Activated naive CD4-positive, alpha-beta T cell treated with anti-CD3 and anti-CD28 coated beads, Interleukin-2, amount 50 U/mL, for 16 hours (primary cell): ENCODE measurements at places on chromosomes 3 and 15.

- DNase-seq = no peak
Observed at GRCh38 chr3:172836390-172836997, 86.0 kb downstream of the ECT2 start.

DNA sequence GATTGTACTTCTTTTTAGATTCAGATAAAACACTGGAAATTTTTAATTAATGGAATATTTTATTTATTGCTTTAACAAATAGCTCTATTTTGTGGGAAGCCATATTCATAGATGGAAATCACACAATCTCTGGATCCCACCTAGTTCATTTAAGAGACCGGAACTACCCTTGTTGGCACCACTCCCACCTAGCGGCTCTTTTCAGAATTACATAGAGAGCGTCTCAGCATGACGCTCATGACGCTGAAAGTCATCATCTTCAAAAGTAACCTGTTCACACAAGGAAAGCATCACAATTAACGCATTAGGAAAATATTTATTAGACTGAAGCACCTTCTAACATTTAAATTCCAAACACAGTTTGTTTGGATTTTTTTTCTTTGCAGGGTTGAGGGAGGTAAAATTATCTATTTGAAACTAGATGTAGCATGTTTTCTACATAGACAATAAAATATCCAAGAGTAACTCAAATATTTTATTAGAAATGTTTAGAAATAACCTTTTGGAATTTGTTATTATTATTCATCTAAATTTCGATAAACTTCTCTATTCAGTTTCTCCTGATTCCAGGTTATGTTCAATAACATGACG is 214.9 kb upstream of the ARRDC4 start:
- DNase-seq = no peak

- DNase-seq = no peak
Observed at GRCh38 chr15:97874139-97874538, 86.4 kb upstream of the ARRDC4 start.

GRCh38 chr15:58282060-58282708 is 144.0 kb downstream of the AQP9 start:
- DNase-seq = no peak

DNA sequence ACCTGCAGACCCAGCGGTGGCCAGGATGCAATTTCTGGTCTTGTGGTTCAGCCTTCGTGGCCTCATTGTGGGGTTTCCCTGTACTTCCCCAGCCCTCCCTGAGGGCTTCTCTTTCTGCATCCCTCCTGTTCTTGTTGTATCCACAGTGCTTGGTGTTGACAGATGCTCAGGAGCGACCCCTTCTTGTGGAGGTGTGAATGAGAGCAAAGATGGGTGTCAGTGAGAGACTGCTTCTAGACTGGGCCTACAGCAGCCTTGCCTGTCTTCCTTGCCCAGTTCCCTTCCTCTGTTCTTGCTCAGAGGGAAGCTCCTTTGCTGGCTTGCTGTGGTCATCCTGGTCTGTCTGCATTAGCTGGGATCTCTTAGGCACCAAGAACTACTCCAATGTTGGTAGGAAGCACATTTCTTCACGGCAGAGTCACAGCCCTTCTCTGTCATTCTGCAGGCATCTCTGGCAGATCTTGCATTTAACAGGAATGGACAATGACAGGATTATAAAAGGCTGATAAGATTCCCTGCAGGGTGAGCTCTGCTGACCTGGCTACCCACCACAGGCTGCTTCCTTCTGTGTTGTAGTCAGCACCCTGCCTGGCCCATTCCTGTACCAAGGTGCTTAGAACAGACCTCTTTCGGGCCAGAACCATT is 317.8 kb upstream of the C2CD4B start:
- DNase-seq = no peak

DNA sequence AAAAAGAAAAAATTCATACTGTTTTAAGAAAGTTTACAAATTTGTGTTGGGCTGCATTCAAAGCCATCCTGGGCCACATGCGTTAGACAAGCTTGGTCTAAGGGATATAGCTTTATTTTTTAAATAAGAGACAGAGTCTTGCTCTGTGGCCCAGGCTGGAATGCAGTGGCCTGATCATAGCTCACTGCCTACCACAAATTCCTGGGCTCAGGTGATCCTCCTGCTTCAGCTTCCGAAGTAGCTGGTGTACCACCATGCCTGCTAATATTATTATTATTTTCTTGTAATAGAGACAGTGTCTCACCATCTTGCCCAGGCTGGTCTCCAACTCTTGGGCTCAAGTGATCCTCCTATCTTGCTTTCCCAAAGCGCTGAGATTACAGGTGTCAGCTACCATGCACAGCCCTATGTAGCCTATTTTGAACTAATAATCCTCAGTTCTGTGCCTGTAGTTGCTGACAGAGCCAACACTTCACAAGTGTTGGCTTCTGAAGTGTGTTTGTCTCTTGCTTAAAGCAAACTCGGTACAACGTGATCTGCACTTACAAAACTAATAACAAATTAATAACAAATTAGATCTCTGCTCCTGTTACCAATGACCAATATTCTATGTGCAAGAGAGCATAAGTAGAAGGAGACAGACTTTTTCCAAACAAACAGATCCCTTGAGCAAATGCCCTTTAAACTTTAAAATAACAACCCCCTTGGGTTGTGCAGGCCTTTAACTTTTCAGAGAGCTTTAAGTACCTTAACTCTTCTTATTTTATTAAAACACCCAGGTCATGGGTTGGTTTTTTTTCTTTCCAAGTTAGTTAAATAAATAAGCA is 135.2 kb downstream of the VGLL4 start:
- DNase-seq = no peak

GRCh38 chr3:29427266-29428103 is 146.6 kb downstream of the RBMS3 start:
- no peak for DNase-seq

DNA sequence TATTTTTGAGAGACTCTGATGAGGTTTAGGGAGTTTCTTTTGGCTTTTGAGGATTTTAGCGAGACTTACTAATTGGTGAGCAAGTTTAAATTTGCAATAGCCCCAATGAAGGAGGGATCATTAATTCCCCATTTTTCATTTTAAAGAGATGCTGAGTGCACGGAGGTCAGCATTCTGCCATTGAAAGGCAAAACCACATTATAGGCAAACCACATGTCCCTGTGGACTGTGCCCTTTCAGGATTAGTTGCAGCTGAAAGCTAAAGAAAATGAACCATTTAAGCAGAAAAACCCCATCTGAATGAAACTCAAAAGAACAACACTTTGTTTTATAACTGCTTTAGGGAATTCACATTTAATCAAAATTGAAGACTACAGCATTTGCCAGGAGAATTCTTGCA is 246.5 kb downstream of the PDZRN3 start:
- DNase-seq = no peak

- DNase-seq = no peak
Observed at GRCh38 chr3:114841515-114841914, 305.6 kb downstream of the ZBTB20 start.

- no peak for DNase-seq
Observed at GRCh38 chr15:59545573-59545972, 66.0 kb upstream of the GCNT3 start.

DNA sequence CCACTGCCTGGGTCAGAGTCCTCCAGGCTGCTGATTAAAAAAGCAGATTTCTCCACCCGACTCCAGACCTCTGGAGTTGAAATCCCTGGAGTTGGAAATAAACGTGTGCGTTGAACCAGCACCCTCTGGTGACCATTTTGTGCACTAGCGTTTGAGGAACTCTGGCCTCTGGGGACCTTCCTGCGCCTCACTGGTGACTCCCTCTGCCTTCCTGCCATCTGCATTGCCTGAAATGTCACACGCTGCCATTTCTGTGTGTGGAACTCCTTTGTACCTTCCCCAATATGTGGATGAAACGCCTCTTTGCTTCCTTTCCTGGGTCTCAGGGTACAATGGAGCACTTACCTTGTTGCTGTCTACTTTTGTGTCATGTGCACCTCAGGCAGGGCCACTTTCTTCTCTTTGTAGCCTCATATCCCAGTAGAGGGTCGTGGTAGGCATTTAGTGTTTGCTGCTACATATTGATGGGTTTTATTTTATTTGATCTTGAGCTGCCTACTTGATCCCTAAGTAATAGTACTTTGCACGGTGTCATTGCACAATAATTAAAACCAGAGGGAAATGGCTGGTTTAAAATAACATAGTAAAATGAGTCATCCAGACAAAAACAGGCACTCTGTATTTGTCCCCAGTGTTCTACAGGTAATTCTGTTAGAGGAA is 56.8 kb downstream of the GPR171 start:
- peak; percentile 33 for DNase-seq

- DNase-seq = no peak
Observed at GRCh38 chr3:13821126-13821525, 58.7 kb downstream of the WNT7A start.

DNA sequence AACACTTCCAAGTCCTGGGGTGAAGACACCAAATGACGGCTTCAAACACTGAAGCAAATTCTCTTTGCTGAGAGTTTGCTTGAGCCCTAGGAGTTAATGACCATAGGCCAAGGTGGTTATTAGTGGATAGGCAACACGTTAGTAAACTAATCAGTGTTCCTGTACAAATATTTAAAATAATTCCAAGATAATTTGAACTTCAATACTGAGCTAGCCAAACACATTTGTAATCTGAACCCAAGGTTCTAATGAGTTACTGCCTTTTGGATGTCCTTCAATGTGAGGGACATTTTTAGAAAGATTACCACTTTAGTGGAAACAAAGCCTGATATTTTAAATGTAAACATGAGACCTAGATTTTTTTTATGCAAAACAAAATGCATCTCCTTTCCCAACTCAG is 94.6 kb downstream of the THRB start:
- DNase-seq = no peak

DNA sequence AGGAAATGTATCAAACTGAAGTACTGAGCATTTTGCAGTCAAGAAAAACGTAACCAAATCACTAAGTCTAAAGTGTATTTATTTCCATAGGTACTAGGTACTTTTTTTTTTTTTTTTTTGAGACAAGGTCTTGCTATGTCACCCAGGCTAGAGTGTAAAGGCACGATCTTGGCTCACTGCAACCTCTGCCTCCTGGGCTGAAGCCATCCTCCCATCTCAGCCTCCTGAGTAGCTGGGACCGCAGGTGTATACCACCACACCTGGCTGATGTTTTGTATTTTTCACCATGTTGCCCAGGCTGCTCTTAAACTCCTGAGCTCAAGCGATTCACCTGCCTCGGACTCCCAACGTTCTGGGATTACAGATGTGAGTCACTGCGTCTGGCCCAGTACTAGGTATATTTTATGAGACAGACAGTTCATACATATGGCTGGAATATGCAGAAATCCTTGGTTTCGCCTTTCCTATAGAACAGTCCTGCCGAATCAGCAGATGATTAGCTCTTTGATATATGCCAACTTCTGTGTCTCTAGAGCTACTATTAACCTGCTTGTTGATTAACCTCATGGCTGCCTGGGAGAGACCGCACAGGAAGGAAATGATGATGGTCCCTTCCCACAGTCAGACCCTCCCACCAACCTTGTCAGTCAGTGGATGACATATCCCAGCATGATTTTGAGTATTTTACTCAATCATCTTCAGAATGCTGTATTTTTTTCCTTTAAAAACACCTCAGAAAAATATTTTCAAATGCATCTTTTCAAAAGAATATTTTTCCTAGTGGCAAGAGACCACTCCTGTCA is 32.3 kb downstream of the TMOD3 start:
- peak; percentile 41 for DNase-seq

DNA sequence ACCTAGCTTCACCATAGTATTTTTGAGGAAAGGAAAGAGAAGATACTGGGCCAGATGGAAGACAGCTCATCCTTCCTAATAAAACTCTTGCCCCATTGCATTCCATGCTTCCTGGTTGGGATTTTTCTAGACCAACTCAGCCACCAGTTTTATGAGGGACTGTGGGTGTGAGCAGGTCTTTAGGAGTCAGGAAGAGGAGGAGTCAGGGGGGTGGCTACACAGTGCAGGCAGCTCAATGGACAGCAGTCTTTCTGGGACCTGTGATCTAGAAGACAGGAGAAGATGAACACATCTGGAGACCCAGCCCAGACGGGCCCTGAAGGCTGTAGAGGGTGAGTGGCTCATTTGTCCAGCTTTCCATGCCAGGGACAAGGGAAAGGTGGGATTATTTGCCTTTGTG is at the start of gene NOX5:
NOX5 (plus strand) TSS at position 242 of the 400 bp plus-strand sequence; CDS start at position 283, 41 bp downstream.
- DNase-seq = no peak

DNA sequence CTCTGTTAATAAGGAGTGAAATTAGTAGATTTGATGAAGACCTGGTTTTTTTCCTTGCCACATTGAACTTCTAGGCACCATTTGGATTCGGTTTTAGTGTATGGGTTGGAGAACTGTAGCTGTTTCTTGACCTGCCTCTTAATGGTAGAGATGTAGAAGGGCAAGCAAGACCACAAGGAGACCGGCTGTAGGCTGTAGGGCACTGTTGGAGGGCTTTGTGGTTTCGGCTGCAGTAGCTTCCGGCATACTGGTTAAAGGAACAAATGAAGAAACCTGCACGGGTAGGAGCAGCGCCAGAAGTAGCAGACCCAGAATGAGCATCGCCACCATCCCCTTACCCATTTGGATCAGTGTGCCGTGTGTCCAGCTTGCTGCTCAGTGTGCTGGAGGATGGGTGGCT is 7.9 kb downstream of the PCLAF start:
- DNase-seq = no peak

- peak; percentile 60 for DNase-seq
Observed at GRCh38 chr3:4834403-4834866, 144.8 kb upstream of the BHLHE40 start.

DNA sequence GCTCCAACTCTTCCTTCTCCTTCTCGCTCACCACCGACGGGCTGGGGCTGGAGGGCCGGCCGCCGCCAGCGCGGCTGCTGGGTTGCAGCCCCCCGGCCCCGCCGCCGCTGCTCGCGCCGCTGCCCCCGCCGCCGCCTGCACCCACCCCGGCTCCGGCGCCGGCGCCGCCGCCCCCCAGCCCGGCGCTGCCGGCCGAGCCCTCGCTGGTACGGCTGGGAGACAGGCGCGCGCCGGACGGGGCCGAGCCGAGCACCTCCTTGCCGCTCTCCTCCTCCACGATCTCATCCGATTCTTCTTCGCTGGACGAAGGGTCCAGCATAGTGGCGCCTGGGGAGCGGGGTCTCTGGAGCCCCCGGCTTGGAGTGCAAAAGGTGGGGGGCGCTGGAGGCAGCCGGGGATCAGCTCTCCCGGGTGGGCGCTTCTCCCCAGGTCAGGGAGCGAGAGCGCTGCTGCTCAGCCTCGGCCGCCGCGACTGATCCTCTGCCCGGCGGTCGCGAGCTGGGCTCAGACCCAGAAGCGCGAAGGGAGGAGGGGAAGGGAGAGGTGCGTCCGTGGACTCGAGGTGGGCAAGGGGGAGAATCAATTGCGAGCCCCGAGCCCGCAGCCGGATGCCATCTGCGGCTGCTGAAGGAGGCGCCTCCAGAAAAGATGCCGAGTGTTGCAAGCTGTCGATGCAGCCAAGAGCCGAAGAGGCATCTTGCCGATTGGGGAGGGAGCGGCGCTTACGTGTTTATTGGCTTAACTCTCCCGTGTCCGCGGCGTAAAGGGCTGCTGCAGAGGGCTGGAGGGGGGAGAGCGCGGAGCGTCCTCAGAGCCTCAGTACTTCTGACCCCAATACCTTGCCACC is at the start of gene CADPS:
CADPS (minus strand) TSS at position 706 of the 847 bp plus-strand sequence; CDS start at position 319, 387 bp downstream.
- no peak for DNase-seq

DNA sequence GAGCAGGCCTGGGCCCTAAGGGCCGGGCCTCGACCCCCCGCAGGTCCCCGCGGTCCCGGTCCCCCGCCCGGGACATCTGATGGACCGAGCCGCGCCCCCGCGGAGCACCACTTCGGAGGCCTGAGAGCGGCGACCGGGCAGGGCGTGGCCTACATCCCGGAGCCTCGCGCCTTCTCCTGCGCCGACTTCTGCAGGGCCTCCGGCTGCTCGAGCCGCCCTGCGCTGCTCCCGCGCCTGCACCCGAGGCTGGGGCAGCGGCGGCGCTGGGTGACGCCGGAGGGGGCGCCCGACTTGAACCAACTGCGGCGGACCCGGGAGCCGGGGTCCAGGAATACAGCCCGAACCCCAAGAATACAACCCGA is 14.9 kb upstream of the GP9 start:
- peak; percentile 39 for DNase-seq

GRCh38 chr15:40872791-40873693 is 992 bp downstream of the RHOV start:
- no peak for DNase-seq
